ENCODE measurements at places on chromosomes 2 and 18. TPM values are rescaled to one million over a fixed set of nuclear protein-coding genes. Genes with fewer than 3 reads are reported as not detected.

The TSN gene
- 65.5 TPM for polyA plus RNA-seq

The OTOS gene
- polyA plus RNA-seq, result not detected

The GAL3ST2 gene
- not detected for polyA plus RNA-seq

The HTR2B gene
- polyA plus RNA-seq, result not detected

The EPB41L3 gene
- 25.2 TPM for polyA plus RNA-seq

The DIPK1C gene
- not detected for polyA plus RNA-seq

The ANKRD44 gene
- polyA plus RNA-seq, result 91.9 TPM

- H3K36me3 ChIP-seq, result no peaks in the 10 kb centered on the region
- H3K27ac ChIP-seq, result no peak overlapping the region
- H3K4me1 ChIP-seq, result peaks cover 4% of the 10 kb centered on the region
- DNase-seq, result no peak
- H3K4me3 ChIP-seq, result no peak overlapping the region
- peaks cover 75% of the 10 kb centered on the region for H3K27me3 ChIP-seq
Measured at GRCh38 chr2:118842661-118843482, 4.6 kb downstream of the EN1 start.

GRCh38 chr18:60975420-60975819 is 357.8 kb upstream of the CDH20 start:
- no peaks in the 10 kb centered on the region for H3K36me3 ChIP-seq
- H3K4me3 ChIP-seq, result no peak overlapping the region
- no peak overlapping the region for H3K27ac ChIP-seq
- no peaks in the 10 kb centered on the region for H3K27me3 ChIP-seq
- DNase-seq, result no peak

DNA sequence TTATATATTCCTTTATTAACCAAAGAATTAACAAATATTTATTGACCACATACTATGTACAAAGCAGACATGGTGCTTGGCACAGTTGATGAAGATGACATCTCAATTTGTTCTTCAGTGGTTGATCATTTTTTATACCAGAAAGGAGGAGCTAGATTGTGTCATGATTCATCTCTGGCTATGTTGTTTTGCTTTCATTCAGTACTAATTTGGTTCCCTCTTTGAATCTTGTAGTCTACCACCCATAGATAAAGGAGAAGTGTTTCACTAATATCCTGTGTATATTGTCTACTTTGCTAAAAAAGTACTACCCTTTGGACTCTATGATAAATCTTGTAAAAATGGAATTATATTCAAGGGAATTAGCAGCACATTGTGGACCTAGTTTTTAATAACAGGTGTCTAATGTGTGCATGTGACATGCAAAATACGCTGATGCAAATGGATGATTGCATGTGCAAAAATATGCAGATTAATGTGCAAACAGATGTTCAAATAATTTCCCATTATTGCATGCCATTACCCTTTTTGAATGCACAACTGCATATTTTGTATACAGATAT is 313.2 kb upstream of the ZEB2 start:
- peaks cover 30% of the 10 kb centered on the region for H3K4me1 ChIP-seq
- no peaks in the 10 kb centered on the region for H3K27me3 ChIP-seq
- peak; percentile 48 for DNase-seq
- peak overlapping the region; percentile 28 for H3K4me3 ChIP-seq
- peak overlapping the region; percentile 61 for H3K27ac ChIP-seq
- H3K36me3 ChIP-seq, result no peaks in the 10 kb centered on the region

DNA sequence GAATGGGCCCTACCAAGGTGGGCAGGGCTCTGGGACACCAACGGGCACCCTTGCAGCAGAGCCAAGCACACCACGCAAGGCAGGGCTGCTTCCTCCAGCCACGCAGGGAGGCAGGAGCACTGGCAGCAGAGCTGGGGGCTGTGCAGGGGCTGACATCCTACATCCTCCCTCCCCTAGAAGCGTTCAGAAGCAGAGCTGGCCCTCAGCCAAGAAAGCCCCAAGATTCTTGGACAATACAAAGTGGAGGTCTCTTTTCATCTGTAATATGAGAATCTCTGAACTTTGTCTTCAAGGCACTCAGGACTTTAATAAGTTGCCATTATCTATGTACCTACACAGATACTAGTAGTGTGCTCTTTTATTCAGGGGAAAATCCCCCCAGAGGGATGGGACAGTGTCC is 128.1 kb upstream of the AGAP1 start:
- H3K36me3 ChIP-seq, result no peaks in the 10 kb centered on the region
- DNase-seq, result no peak
- H3K27ac ChIP-seq, result no peak overlapping the region
- H3K27me3 ChIP-seq, result no peaks in the 10 kb centered on the region

- no peaks in the 10 kb centered on the region for H3K4me1 ChIP-seq
- no peaks in the 10 kb centered on the region for H3K27me3 ChIP-seq
- H3K4me3 ChIP-seq, result no peak overlapping the region
- no peak overlapping the region for H3K27ac ChIP-seq
Measured at GRCh38 chr2:607709-608108, 69.5 kb downstream of the TMEM18 start.

- H3K4me3 ChIP-seq, result no peak overlapping the region
- no peaks in the 10 kb centered on the region for H3K4me1 ChIP-seq
- H3K36me3 ChIP-seq, result peaks cover 49% of the 10 kb centered on the region
- no peak for DNase-seq
- no peaks in the 10 kb centered on the region for H3K27me3 ChIP-seq
- H3K27ac ChIP-seq, result no peak overlapping the region
Measured at GRCh38 chr2:71409611-71410010, 43.8 kb upstream of the DYSF start.

DNA sequence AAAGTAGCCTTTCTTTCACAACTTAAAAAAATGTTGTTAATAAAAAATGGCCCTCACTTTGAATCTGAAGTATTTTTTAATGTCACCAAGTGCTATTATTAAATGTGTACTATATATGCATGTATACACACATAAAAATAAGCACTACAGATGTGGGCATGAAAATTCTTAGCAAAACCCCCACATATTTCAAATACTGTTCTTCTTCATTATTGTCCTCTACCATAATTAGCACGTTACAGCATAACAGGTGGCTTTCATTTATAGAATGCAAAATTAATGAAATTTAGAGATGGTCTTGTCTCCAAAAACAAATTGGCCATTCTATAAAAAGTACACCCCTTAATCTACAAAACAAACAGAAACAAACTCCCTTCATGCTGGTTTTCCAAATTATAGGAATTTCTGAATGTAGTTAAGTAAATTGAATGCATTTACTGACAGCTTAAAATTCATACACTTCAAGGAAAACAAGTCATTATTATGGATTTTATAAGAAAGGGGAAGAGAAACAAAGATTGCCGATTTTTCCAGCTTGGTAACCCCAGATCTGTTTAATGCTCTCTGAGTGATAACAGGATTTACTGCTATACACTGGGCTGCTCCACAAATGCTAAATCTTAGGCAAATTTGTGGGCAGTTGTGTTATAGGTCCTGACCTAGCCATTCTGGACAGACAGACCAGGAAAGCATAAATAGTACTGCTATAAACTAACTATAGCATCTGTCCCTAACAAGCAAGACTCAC is 67.2 kb downstream of the SPRED2 start:
- no peak overlapping the region for H3K4me3 ChIP-seq
- no peak overlapping the region for H3K27ac ChIP-seq
- no peaks in the 10 kb centered on the region for H3K36me3 ChIP-seq
- peaks cover 46% of the 10 kb centered on the region for H3K4me1 ChIP-seq

DNA sequence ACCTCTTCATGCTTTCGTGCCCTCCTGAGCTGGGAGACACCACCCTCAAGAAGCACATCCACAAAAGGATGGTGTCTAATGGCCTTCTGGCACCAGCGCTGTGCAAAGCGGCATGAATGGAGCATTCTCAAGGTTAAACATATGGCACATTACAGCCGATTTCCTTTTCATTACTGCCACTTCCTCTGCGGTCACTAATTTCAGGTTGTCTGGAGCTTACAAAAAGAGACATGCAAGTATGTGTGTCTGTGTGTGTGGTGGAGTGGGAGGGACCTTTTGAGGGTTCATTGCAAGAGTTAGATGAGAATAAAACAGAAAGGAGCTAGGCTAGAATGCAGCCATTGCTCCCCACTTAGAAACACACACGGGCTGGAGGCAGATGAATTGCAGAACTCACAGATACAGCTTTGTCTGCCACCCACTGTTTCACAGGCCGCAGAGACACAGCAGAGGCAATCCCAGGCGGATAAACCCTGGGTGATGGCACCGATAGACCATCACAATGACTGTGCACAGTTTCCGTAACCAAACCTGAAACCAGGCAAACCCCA is 76.0 kb downstream of the TGIF1 start:
- H3K27ac ChIP-seq, result no peak overlapping the region
- peak; percentile 6 for DNase-seq
- H3K4me3 ChIP-seq, result no peak overlapping the region
- H3K4me1 ChIP-seq, result peaks cover 8% of the 10 kb centered on the region
- H3K36me3 ChIP-seq, result no peaks in the 10 kb centered on the region

- DNase-seq, result no peak
- no peaks in the 10 kb centered on the region for H3K36me3 ChIP-seq
- no peaks in the 10 kb centered on the region for H3K27me3 ChIP-seq
- H3K4me3 ChIP-seq, result no peak overlapping the region
Measured at GRCh38 chr2:191703079-191703725, 25.3 kb downstream of the NABP1 start.

- H3K27ac ChIP-seq, result no peak overlapping the region
- no peaks in the 10 kb centered on the region for H3K36me3 ChIP-seq
Measured at GRCh38 chr2:182625814-182626213, 90.2 kb upstream of the DNAJC10 start.

- H3K36me3 ChIP-seq, result no peaks in the 10 kb centered on the region
- H3K27me3 ChIP-seq, result no peaks in the 10 kb centered on the region
- H3K4me3 ChIP-seq, result no peak overlapping the region
- no peak overlapping the region for H3K27ac ChIP-seq
Measured at GRCh38 chr2:183359867-183360266, 235.6 kb downstream of the NUP35 start.

DNA sequence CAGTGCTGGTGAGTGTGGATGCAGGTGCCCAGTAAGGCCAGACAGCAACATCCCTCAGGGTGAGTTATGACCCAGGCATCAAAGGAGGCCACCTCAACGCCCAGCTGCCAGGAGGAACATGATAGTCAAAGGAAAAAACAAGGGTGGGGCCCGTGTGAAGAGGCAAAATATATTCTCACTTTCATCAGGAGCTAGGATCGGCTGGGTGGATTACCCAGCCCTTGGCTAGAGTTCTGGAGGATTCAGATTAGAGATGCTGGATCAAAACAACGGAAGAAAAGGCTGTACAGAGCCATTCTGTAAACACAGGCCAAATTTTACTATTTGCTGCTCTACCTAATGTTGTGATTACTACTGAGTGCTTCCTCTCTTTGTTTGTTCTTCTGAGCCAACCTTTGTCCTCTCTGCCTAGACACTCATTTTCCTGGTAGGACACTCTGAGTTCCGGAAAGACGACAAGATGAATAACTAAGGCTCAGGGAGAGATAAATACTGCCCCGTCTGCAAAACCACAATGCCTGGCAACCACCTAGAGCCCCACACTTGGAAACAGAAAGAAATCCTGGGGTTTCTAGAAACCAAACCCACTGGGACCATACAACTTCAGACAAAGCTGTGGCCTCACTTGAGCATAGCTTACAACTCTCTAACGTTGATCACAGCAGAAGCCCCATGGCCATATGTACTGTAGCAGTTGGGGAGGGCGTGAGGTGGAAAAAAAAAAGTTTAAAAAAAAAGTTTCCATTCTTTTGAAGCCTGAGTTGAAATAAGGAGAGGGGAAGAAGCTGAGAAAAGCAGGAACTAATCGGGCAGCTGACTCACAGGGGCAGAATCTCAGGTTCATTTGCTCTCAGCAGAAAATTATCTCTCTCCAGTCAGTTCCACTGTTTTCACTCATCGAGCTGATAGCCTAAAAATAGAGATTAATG is 17.8 kb upstream of the PMAIP1 start:
- peak; percentile 79 for DNase-seq
- no peaks in the 10 kb centered on the region for H3K27me3 ChIP-seq
- H3K27ac ChIP-seq, result peak overlapping the region; percentile 65
- H3K36me3 ChIP-seq, result no peaks in the 10 kb centered on the region
- H3K4me1 ChIP-seq, result peaks cover 73% of the 10 kb centered on the region

DNA sequence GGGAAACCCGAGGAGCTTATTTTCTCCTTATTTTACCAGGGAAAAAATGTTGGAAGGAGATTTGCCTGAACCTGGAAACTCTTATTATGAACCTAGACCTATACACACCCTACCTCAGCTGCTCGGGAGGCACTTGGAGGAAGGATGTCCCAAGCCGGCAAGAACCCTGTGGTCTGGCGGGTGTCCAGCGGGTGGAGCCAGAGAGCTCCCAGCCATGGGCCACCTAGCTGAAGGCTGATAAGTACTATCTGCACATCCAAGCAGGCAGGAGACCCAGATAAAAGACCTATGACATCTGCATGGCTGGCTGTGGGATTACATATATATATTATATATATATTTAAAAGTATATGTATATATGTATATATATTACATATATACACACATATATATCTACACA is 1.1 kb upstream of the SLC14A1 start:
- no peak overlapping the region for H3K27ac ChIP-seq
- no peaks in the 10 kb centered on the region for H3K27me3 ChIP-seq
- no peak overlapping the region for H3K4me3 ChIP-seq
- H3K4me1 ChIP-seq, result no peaks in the 10 kb centered on the region

DNA sequence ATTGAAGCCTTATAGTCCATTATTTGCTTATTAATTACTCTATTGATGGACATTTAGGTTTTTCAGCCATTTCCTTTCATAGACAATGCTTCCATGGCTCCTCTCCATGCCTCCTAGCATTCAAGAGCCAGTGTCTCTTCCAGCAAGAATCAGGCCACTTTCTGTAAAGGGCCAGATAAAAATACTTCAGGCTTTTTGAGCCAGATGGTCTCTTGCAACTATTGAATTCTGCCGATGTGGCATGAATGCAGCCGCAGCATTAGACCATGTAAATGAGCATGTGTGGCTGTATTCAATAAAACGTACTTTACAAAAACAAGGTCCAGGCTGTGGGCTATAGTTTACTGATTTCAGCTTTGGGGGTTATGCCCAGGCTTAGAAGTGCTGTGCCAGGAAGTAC is 38.5 kb downstream of the TRAF3IP1 start:
- no peaks in the 10 kb centered on the region for H3K36me3 ChIP-seq
- H3K4me3 ChIP-seq, result no peak overlapping the region
- H3K27ac ChIP-seq, result no peak overlapping the region
- no peak for DNase-seq
- H3K4me1 ChIP-seq, result no peaks in the 10 kb centered on the region

GRCh38 chr2:61689568-61689967 is 151.4 kb upstream of the XPO1 start:
- H3K27me3 ChIP-seq, result no peaks in the 10 kb centered on the region
- DNase-seq, result peak; percentile 51
- H3K27ac ChIP-seq, result no peak overlapping the region
- no peaks in the 10 kb centered on the region for H3K36me3 ChIP-seq

DNA sequence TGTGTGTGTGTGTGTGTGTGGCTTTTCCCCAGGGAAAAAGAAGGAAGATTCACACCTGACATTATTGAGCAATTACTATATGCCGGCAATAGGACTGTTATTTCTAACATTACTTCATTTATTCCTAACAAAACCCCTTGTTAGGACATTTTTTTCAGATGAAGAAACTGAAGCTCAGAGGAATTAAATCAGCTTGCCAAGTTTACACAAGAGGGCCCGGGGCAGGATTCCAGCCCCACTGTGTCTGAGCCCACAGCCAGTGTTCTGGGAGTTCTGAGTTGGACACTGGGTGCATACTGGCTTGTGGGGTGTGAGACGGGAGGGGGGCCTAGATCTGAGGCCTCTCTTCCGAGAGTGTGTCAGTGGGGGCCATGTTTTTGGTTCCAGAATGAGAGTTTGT is 9.9 kb downstream of the TOGARAM2 start:
- H3K4me1 ChIP-seq, result no peaks in the 10 kb centered on the region
- no peaks in the 10 kb centered on the region for H3K36me3 ChIP-seq
- no peak for DNase-seq
- H3K4me3 ChIP-seq, result no peak overlapping the region

- peaks cover 92% of the 10 kb centered on the region for H3K27me3 ChIP-seq
- H3K4me1 ChIP-seq, result peaks cover 70% of the 10 kb centered on the region
Measured at GRCh38 chr2:63055226-63056106, 4.8 kb downstream of the OTX1 start.
